Lower lobe of right lung (tissue), 2 donors: ENCODE measurements at places on chromosomes 5 and 9.

GRCh38 chr5:137316346-137316736 lies 182.8 kb downstream of the SPOCK1 start:
- DNase-seq: no peak

GRCh38 chr9:22332202-22332601 lies 114.4 kb upstream of the DMRTA1 start:
- DNase-seq: no peak

GRCh38 chr9:77215874-77216273 lies 38.5 kb downstream of the VPS13A start:
- DNase-seq: no peak

DNA sequence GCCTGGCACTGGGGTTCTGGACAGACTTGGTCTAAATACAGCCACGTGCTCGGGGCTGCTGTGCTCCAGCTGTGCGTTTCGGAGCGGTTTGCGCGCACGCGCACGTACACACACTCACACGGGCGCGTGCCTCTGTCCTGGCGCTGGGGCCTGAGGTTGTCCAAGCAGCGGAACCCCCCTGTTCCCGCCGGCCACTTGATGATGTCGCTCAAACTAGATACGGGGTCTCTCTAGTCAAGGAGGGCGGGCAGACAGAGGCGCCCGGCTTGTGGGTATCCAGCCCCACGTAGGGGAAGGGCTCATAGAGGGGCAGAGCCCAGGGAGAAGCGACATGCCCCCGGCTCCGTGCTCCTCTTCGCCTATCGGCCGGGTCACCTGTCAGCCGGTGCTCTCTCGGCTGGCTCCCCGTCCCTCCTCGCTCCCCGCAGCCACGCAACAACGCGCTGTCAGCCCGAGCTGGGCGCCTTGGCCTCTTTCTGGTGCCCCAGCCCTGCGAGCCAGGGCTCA lies 8.9 kb downstream of the NR2F1-AS1 start:
- DNase-seq: no peak

DNA sequence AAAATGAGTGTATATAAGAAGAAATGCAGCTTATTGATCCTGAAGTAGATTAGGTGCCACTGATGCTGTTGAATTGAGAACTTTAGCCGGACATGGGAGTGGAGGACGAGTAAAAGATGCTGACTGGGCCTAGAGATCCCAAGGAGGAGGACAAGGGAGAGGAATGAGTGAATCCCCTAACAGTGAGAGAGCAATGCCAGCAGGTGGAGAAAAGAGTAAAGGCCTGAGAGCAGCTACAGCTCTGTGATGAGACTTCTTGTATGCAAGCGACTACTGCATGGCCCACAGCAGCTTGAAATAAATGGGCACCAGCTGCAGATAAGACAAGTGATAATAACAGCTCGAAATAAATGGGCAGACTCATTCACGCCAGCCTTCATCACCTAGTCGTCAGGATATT lies 44.5 kb upstream of the JMY start:
- no peak for DNase-seq

GRCh38 chr5:10604975-10605374 lies 41.1 kb downstream of the ANKRD33B start:
- no peak for DNase-seq
